ENCODE measurements at places on chromosomes 13 and 19.
A peak's percentile ranks its signal among the peaks of the same experiment; 100 is the strongest.

DNA sequence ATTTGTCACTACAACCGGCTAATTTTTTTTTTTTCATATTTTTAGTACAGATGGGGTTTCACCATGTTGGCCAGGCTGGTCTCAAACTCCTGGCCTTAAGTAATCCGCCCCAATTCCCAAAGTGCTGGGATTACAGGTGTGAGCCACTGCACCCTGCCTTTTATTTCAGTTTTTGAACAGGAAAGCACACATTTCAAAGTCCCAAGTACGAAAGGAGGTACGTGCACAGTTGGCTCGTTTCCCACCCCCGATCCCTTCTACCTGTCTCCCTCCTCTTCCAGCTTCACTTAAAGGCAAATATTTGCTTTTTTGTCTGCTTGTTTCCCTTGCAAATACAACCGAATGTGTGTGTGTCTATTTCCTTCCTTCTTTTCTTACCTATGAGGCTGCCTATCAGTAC lies 30.5 kb downstream of the ZIC5 start:
- DNase-seq: no peak

- no peak for DNase-seq
Observed at GRCh38 chr19:13881251-13881691, 4.3 kb downstream of the NANOS3 start.

DNA sequence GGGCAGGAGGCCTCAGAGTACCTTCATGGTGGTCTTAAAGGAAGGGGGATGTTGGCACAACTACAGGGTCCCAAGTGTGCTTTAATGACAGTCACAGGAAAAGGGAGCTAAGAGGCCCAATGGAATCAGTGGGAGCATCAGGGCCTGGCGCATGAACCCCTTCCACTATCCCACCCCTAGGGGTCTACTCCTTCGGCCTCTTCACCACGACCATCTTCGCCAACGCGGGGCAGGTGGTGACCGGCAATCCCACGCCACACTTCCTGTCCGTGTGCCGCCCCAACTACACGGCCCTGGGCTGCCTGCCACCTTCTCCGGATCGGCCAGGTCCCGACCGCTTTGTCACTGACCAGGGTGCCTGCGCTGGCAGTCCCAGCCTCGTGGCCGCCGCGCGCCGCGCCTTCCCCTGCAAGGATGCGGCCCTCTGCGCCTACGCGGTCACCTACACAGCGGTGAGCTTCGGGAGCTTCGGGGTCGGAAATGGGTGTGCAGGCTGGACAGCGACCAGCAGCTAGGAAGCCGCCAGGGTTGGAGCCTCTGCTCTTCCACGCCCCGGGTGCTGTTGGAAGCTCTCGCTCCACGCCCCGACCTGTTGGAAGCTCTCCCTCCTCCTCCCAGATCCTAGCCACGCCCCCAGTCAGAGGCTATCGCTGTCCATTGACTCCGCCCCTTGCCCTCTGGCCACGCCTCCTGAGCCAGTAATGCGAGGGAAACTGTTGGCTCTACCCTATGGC lies 6.0 kb downstream of the PLPPR2 start:
- DNase-seq: no peak

DNA sequence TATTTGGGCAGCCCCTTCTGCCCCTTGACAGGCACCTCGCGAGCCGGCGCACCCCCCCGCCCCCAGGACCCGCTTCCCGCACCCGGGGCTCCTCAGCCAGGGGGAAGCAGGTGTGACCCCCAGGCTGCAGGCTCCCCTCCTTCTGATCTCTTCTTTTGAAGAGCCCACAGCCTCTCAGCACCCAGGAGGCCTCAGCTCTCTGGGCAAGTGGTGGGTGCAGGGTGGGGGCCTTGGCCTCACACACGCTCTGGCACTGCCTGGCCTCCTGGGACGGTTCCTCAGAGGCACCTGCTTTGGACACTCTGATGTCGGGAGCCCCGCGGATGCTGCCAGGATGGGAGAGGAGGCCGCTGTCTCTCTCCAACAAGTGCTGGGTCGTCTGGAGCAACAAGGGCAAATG lies 1.5 kb upstream of the C13orf46 start:
- no peak for DNase-seq

DNA sequence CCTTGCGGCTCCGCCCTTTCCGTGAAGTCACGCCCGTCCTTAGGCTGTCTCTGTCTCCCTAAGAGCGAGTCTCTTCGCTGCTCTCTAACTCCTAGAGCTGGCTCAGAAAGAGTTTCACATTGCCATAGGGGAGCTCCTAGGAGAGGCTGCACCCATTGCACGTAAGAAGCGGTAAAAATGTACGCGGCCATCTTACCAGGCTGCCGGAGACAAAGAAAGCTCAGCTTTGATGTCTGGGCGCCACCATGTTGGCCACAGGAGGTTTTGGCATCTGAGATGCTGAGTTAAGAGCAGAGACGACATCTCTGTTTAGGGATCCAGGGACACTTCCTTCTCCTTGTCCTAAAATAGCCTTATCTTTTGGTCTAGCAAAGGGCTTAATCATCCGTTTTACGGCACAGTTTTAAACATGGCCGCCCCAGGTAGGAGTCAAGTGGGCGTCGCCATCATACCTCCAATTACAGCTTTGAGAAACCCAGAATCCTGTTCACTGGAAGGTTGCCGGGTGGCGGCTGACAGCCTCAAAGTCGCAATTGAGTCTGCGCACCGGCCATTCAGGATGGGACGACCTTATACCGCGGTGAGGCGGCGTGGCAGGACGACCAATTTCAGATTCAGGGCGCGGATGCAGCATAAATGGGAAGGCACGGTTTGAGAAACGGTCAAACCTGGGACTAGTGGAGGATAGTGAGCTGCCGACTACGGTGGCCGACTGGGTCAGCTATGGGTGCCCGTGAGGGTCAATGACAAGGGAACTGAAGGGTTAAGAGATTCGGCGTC lies at the start of gene ZNF793:
Gene ZNF793 (plus strand): TSS at position 553 of the 780 bp plus-strand sequence. CDS start 16,501 bp downstream, outside the sequence.
- DNase-seq: peak; percentile 64

DNA sequence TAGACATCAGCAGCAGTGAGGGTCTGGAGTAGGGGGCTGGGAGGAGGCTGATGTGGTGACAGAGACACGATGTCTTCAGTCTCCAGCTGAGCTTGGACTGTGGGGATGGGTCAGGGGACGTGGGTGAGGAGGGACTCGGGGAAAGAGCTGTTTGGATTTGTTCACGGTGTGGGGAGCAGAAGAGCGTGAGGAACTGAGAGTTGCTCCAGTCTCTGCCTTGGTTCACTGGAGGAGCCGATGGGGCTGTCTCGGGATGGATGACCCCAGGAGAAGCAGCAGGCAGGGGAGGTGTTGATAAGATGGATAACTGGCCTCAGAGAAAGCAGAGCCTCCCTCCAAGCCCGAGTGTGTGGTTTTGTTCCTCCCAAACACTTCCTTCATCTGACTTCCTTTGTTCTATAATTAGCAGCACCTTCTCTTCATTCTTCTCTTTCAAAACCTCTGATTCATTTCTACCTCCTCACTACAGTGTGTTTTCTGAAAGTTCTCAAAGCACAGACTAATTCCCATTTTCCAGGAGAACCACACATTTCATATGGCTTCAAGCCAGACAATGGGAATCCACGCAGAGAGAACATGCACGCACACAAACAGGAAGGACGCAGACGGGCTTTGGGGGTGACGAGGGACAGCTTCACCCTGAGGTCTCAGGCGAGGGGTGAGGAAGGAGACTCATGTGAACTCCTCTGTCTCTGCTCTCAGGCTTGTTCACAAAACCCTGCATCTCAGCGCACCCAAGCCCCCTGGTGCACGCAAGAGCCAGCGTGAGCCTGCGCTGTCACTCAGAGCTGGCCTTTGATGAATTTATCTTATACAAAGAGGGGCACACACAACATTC lies 18.6 kb downstream of the LAIR2 start:
- DNase-seq: no peak

DNA sequence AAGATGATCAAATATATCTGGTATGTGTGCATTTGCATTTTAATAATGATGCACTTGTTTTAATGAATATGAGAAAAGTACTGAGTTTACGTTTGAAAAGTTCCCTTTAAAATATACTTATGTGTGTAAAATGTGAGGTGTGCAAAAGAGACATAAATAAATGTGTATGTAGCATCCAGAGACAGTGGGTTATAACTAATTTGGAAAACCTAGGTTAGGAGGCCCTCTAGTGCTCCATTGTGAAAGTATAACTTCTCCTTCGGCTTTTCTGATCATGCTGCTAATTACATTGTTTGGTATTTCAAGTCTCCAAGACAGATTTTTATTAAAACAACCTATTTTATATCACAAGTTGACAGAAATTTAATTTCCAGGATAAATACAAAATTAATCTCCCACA lies 30.1 kb downstream of the SCEL start:
- DNase-seq: peak; percentile 36

GRCh38 chr13:36082396-36082795 lies 48.8 kb downstream of the DCLK1 start:
- no peak for DNase-seq

DNA sequence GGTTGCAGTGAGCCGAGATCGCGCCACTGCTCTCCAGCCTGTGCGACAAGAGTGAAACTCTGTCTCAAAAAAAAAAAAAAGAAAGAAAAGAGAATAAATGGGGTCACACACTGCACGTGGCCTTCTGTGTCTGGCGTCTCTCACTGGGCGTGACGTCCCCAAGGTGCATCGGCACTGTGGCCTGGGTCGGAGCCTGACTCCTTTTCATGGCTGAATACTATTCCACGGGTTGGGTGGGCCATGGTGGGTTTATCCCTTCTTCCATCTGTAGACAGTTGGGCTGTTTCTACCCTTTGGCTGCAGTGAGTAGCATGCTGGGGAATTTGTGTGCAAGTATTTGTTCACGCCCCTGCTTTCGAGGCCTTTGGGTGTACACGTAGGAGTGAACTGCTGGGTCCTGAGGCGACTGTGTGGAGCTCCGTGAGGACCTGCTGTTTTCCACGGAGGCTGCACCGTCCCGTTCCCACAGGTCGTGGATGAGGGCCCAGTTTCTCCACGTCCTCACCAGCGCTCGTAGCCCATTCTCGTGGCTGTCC lies 8.3 kb upstream of the MISP start:
- no peak for DNase-seq

DNA sequence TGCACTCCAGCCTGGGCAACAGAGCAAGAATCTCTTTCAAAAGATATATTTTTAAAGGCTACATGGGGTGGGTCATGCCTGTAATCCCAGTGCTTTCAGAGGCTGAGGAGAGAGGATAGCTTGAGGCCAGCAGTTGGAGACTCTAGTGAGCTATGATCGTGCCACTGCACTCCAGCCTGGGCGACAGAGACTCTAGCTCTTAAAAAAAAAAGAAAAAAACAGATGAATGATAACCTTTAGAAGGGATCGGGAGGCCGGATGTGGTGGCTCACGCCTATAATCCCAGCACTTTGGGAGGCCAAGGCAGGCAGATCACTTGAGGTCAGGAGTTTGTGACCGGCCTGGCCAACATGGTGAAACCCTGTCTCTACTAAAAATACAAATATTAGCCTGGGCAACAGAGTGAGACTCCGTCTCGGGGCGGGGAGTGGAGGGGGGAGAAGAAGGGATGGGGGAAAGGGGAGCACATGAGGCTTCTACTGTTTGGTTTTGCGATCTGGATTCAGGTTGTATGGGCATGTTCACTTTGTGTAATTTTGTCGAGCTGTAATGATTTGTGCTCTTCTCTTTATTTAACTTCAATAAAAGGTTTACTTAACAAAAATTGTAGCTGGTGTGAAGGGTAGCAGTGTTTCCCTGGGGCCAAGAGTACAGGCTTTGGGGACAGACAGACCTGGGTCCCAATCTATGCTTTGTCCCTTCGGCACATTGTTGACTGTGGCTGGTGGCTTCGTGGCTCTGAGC lies 1.1 kb upstream of the PSMC4 start:
- peak; percentile 15 for DNase-seq

DNA sequence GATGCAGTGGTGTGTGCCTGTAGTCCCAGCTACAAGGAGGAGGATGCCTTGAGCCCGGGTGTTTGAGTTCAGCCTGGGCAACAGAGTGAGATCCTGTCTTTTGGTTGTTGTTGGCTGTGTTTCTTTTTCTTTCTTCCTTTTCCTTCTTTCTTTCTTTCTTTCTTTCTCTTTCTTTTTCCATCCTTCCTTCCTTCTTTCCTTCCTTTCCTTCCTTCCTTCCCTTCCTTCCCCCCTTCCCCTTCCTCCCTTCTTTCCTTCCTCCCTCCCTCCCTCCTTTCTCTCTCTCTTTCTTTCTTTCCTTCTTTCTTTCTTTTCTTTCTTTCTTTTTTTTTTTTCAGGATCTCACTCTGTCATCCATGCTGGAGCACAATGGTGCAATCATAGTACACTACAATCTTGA lies 46.5 kb upstream of the SIN3B start:
- DNase-seq: no peak

DNA sequence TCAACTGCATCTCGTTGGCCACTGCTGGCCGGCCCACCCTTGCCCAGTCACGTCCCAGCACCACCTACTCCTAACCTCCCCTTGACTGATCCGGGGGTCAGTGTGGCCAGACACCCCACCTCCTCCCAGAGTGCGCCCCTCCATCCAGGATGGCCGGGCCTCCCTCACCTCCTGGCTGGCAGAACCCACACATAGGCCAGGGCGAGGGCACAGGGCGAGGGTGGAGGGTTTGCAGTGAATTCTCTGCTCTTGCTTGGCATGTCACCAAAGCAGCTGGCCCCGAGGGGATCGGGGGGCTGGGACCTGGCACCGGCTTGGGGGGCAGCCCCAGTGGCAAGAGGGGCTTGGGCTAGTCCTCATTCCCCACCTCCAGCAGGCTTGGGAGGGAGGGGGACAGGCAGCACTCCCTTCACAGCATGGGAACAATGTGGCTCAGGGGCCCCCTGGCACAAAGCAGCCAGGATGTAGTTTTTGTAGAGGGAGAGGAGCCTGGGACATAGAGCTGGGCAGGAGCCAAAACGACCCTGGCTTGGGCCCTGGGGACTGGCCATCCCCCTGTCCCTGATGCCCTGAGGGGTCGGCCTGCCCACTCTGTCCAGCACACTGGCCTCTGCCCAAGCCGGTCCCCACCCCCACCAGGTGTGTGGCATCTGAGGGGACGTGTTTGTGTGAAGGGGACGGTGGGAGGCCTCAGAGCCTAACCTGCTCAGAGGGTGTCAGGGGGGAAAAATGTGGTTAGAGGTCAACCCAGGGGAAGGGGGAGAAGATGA lies 28.5 kb upstream of the ASF1B start:
- no peak for DNase-seq

DNA sequence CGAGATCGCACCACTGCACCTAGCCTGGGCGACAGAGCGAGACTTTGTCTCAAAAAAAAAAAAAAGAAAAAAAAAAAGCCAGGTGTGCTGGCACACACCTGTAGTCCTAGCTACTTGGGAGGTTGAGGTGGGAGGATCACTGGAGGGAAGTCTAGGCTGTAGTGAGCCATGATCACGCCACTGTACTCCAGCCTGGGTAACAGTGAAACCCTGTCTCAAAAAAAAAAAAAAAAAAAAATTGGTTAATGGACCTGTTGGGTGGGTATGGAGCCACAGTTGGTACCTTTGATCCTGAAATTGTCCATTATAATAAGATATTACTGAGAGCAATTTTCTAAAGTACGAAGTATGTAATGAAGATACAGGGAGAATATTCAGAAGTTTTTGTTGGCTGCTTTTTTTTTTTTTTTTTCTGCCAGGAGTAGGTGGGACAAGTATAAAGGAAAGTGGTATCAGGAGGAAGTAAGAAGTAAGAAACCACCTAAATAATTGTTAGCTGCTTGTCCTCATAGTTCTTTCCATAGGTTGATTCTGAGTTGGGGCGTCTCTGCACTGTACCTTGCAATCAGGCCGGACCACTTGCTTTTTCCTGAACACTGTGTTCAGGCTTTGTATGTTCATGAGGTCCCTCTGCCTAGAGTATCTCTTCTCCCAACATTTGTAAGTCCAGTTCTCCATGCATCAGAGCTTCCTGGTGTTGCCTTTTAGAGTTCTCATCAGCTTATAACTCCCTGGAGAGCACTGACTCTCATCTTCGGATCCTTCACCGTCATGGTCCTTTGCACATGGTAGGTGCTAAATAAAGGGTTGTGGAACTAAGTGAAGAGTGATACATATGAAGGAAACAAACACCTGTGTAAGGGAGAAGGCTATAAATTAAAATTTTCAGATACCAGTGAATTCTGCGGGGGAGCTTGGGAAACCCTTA lies 31.7 kb downstream of the ARHGAP35 start:
- DNase-seq: no peak

Data from GM20000 (cell line).